ENCODE measurements at places on chromosomes 3 and 15.

DNA sequence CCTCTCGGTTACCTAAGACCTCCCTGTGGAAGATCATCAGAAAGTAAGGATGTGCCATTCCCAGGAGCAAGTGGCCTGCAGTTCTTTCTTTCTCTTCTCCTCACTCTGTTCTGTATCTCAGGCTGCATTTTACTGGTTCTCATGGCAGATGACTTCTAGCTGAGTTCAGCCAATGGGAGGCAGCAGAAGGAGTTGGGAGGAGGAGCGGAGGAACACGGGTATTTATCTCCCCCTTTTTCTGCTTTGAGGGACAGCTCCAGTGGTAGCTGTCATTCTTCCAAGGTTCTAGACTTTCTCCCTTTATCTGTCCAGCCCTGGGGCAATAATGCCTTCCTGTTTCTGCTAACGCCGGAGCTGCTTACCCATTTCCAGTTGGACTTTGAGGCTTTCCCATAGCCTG is 339.9 kb downstream of the NR2F2 start:
- no peak for DNase-seq

- DNase-seq: no peak
Measured at GRCh38 chr3:51974277-51974962, 444 bp upstream of the ABHD14A start.

DNA sequence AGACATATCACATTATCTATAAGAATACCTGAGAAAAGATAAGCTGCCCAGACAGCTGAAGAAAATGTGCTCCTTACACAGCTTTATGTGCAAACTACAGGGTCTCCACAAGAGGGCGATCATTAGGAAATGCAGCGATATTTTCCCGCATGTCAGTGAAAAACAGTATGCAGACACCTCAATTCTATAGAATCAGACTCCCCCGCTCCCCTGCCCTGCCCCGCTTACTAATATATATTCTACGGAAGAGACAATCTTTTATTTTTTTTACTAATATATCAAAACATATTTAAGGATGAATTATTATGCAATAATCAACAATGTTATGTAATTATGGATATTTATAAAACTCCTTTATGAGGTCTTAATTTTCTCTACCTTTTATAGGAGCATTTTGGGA is 681.3 kb downstream of the ROBO1 start:
- DNase-seq: no peak

GRCh38 chr3:160851629-160852210 is 95.7 kb downstream of the PPM1L start:
- no peak for DNase-seq

DNA sequence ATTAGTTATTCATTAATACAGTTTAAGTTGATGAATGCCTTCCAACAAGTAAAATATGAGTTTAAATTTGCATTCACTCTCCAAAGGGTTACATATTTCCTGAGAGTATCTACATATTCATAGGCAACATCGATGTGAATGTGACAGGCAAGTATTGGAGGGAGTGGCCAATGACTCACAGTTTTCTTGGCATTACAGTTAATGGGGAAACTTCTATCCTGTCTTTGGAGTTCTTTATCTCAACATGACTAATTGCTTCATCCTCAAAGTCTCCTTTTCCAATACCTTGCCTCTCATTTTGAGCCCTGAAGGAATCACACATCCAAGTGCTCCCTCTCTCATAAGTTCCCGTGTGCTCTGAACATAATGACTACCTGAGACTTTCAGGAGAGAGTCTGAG is 439.7 kb upstream of the FRG2C start:
- no peak for DNase-seq

DNA sequence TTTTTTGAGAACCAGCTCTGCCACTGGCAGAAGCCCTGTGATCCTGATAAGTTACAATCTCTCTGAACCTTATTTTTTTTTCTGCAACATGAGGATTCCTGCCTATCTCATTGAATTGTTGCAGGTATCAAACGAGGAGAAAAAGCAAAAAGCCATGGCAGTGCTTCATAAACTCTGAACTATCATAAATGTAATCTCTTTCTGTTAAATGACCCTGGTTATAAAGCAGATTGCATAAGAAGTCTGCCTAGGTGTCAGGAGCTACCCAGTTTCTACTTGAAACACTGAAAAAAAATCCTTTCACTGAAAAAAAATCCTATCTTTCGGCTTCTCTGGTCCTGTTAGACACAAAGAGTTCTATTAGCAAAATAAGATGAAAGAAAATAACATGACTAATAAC is 172.7 kb downstream of the FAM43A start:
- no peak for DNase-seq

DNA sequence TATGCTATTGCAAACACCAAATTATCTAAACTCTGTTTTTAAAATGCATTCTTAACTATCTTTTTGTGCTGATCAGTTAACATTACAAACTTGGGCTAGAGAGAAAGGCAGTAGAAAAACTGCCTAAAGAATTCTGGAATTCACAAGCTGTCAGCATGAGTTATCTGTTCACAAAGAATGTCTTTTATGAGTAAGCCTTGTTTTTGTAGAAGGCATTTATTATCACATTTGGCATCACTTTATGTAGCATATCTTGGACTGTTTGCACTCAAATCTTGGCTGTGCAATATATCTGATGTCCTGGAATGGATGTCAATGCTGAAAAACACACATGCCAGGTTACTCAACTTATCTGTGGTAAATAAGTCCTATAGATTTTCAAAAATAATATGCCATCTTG is 15.5 kb upstream of the BCHE start:
- DNase-seq: no peak

- DNase-seq: peak; percentile 69
Measured at GRCh38 chr3:188000361-188000861, 153.5 kb upstream of the LPP start.

DNA sequence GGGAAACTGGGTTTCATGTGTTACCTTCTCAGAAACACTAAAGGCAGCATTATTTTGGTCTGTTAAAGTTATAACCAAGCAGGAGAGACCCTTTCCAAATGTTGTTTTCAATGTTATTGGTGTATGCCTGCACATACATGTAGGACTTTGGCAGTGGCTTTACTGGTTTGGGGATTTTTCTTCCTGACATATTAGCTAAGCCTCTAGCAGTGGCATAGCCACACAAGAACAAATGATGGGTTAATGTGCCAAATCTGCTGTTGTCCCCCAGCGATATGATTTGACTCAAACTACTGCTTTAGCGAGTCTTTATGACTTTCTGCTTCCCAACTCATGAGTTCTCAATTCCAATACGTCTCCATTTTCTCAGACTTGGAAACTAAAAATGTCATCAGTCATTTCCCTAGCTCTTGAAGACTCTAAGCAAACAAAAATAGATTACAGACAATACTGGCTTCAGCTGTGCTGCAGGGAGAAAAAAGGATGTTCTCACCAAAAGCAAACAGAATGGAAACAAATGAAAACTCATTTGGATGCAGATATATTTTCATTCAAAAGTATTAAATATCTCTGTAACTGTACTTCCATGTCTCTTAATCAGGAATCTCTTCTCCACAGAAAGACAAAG is 29.6 kb downstream of the TPM1 start:
- no peak for DNase-seq

DNA sequence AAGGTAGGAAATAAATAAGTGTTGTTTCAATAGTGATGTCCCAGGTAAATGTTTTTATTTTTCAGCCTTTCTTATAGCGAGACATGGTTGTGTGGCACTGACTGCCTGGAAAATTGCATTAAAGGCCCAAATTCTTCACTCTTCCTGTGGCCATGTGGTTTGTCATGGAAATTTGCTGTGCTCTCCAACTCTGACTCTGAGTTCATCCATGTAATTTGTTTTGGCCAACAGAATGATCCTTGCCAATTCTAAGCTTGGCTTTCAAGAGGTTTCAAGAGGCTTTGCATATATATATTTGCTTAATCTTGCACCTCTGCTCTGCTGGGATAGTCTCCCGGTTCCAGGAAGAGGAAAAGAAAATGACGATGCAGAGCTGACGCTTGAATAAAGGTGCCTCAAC is 107.5 kb upstream of the ARHGEF26 start:
- no peak for DNase-seq
